ENCODE measurements at places on chromosomes 3 and 15.

DNA sequence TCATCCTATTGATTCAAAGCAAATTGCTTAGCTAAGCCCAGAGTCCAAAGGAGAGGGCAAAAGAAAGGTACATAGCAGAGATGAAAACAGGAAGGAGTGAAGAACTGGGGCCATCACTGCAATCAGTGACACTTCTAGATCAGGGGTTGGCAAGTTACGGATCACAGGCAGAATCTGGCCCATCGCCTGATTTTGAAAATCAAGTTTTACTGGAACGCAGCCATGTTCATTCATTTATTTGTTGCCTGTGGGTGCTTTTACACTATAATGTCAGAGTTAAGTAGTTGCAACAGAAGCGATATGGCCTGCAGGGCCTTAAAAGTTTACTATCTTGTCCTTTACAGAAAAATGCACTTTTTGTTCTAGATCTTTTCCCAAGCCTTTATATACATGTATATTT is 271.7 kb upstream of the TOPAZ1 start:
- no peak for DNase-seq

GRCh38 chr3:125019271-125019670 is 36.5 kb downstream of the HEG1 start:
- DNase-seq = no peak

- DNase-seq = no peak
Measured at GRCh38 chr3:7658294-7658693, 797.4 kb downstream of the GRM7 start.

- DNase-seq = no peak
Measured at GRCh38 chr3:62135741-62136140, 237.6 kb downstream of the FEZF2 start.

GRCh38 chr3:193132241-193132640 is 108.8 kb upstream of the PLAAT1 start:
- no peak for DNase-seq

- no peak for DNase-seq
Measured at GRCh38 chr3:49213998-49214397, 42.6 kb downstream of the KLHDC8B start.

- no peak for DNase-seq
Measured at GRCh38 chr15:73867426-73867825, 5.9 kb upstream of the TBC1D21 start.

DNA sequence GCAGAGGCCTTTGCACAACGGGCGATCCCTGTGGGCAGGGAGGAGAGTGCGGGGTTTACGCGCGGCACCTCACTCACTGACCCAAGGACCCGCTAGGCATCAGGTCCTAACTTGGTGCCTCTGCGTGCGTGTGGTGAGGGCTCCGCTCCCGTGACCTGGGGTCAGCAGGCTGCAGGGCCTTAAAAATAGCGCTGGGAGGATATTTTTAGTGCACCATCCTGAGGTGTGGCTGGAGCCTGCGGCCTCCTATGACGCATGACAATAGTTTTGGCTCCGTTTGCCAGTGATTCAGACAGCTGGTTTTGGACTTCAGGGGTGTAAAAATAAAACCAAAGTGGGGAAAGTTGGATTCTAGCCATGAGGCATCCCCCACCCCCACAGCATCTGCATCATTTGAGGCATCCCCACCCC is 139.0 kb downstream of the FAM43A start:
- no peak for DNase-seq

DNA sequence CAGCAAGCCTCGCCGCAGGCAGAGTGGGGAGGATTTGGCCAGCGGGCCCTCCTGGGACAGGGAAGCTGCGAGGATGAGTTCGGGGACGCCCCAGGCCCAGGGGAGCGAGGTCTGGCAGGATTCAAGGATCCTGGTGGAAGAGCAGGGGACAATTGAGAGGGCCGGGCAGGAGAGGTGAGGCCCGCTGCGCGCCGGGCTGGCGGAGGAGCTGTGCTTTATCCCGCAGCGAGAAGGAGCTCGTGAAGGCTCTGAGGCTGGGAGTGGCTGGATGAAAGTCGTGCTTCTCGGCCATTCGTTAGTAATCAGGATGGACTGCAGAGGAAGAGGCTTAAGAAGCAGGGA is 3.6 kb downstream of the SLC51A start:
- no peak for DNase-seq

DNA sequence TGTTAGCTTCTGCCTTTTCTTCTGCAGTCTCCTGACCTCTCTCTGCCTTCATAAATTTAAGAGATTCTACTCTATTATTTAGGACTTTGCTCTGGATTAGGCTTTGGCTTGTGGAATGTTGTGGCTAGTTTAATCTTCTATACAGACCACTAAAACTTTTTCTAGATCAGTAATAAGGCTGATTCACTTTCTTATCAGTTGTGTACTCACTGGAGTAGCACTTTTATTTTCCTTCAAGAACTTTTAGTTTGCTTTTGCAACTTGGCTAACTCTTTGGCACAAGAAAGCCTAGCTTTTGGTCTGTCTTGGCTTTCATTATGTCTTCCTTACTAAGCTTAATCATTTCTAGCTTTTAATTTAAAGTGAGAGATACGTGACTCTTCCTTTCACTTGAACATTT is 265.5 kb upstream of the TBC1D5 start:
- DNase-seq = no peak

GRCh38 chr3:143067201-143067600 is 52.4 kb upstream of the CHST2 start:
- no peak for DNase-seq

GRCh38 chr15:28125673-28126651 is 26.8 kb upstream of the OCA2 start:
- no peak for DNase-seq

GRCh38 chr15:77921664-77922063 is 155.8 kb downstream of the TBC1D2B start:
- DNase-seq = no peak

GRCh38 chr15:89371228-89372044 is 36.8 kb upstream of the POLG start:
- DNase-seq = no peak

- DNase-seq = no peak
Measured at GRCh38 chr3:20307383-20307782, 121.4 kb upstream of the SGO1 start.

DNA sequence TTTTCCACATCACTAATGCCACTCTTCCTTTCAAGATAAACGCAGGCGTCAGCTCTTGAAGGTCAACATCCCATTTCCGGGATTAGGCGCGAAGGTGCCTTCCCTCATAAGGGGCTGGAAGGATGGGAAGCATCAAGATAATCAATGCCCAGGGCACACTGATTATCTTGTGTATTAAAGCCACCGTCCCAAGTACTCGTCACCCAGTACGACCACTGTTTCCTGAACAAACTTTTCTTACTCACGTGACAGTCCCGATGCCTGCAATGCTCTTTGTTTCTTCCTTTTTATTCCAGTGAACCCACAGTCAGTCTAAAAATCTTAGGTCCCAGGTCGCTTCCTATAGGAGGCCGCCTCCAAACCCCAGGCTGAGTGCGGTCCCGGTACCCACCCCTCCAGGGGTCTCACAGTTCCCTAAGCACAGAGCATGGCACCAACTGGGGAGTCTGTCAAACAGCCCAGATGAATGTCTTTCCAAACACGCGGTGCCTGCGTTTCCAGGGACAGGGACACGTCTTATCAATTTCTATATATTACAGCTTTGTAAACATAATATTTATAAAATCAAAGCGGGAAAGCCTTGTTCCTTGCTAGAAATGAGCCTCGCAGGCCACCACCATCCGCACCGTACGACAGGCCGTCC is 589 bp downstream of the ANAPC13 start:
- DNase-seq = no peak

DNA sequence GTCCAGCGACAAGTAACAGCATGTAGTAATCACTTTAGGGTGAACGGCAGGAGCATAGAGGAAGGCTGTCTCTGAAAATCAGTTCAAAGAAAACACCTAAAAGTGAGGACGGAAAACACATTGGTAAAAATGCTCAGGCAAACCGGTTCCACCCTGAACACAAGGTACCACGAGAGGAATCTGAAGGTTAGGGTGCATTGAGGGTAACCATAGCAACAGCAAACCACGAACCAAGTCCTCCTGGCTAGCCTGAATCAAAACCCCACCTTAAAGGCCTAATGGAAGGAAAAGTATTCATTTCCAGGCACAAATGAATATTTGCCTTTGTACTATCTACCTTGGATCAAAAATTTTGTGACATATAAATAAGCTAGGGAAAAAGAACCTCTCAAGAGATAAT is 315.0 kb downstream of the OCA2 start:
- no peak for DNase-seq

DNA sequence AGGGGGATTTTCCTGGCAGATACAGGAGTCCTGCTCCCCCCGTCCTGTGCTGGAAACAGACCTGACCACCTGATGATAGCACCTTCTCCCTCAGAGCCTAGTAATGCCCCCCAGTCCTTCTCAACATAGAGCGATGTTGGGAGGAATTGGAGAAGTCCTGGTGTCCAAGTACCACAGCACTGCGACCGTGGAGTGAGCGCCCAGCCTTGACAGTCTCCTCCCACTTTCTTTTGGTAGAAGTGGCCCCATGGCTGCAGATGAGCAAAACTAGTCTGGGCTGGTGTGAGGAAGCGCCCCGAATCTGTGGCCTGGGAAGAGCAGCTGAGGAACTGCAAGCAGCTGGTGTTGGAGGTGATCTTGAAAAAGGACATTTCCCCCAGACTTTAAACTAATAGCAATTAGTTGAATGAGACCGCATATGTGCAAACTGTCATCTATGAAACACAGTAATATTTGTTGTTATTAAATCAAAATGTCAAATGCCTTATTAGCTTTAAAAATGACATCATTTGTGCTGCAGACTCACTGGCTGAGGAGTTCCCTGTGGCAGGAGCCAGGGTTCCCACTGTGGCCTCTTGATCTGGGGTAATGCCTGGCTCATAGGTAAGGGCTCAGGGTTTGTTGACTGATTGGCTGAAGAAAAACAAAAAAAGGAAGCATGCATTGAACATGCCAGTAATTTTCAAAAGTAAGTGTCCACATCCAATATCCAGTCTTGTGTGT is 121.8 kb downstream of the CACNA2D3 start:
- DNase-seq = no peak

GRCh38 chr3:186754006-186754405 is 29.4 kb upstream of the EIF4A2 start:
- no peak for DNase-seq
